ENCODE measurements at places on chromosomes 7 and 10.

GRCh38 chr10:128631801-128632241 is 505.6 kb upstream of the MKI67 start:
- no peak for DNase-seq

DNA sequence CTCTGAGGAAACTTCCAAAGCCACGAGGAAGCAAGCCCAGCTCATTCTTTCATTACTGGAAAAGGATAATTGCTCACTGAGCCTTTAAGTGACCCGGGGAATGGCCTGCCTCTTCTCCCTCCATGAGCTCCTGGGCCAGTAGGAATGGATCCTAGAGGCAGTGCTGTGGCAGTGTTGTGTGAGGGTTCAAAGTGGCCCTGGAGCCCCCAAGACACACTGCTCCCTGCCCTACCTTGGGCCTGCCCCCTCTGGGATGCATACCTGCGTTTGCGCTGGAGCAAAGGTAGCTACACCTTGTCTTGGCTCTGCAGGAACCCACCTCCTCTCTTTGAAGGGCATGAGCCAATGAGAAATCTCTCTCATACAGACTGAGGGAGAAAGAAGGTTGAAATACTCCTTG is 115.8 kb upstream of the ANLN start:
- DNase-seq: no peak

- no peak for DNase-seq
Measured at GRCh38 chr10:51340845-51341610, 266.7 kb downstream of the PRKG1 start.

DNA sequence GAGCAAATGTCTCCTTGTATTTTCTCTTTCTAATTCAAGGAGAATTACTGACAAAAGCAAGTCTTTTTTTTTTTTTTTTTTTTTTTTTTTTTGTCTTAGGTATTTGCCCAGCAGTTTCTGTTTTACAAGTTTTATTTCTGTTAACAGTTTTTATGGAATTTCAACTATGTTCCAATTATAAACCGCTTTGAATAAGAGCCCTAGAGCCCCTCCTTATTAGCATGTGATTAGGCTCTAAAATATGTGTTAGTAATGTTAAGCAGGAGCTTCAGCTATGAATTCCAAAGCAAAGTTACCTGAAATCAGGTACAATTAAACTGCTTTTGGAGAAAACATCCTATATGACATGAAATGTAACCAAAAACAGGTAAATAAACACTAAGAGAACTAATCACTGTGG is 997.0 kb upstream of the POT1 start:
- DNase-seq: no peak

DNA sequence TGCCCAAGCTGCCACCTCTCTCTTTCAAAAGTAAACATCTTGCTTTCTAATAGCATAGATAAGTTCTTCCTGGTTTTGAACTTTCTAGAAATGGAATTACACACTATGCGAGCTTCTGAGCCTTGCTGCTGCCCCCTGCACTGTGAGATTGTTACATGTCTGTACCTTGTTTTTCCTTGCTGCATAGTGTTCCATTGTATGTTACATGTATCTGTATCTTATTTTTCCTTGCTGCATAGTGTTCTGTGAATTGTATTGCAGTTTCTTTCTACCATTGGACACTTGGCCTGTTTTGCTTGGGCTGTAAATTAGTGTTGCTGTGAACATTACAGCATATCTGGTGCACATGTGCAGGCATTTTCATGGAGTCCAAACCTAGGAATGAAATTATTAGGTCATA is 24.0 kb upstream of the VWA2 start:
- DNase-seq: no peak

DNA sequence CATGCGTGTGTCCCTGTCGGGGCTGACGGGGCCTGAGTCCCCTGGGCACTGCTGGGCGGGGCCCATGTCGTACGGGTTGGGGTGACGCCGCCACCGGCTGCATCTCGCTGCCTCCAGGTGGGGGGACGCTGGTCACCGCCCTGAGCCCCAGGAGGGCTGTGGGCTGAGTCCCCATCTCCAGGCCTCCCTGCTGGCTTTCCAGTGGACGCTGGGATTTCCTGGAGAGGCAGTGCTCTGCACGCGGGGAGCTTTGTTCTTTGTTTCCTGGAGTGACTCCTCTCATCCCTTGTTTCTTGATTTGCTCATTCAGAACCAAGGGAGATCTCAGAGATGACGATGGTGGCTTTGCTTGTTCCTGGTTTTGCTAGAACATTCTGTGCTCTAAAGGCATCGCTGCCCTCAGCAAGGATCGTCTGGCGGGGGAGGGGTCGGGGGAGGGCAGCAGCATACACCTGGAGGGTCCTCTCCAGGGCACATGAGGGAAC is 21.0 kb downstream of the PWWP2B start:
- DNase-seq: no peak

GRCh38 chr7:112266595-112267270 is 60.2 kb downstream of the ZNF277 start:
- DNase-seq: no peak

- DNase-seq: no peak
Measured at GRCh38 chr7:150942591-150943452, 35.3 kb downstream of the KCNH2 start.

DNA sequence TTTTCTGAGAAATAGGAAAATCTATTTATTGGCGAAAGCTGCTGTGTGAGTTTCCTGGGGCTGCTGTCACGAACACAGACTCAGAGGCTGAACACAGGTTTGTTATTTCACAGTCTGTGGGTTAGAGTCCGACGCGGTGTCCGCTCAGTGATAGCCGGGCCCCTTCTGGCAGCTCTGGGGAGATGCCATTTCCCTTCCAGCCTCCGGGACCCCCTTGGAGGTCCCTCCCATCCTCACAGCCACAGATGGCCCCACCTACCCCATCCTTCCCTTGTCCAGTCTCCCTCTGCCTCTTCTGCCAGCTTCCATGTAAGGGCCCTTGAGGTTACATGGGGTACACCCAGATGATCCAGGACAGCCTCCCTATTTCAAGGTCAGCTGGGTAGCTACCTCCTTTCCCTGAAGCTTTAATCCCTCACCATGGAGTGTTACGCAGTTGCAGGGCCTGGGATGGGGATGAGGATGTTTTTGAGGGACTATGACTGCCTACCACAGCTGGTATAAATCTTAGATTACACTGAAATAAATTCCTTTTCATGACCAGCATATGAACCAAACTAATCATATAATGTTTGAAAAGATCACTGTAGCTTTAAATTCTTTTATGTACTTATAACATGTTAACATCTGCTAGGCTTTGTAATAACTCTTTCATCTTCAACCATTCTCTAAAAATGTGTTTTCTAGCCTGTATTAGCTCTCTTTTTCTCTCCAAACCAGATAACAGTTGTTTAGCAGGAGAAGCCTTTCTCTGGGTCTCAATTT is 98.5 kb downstream of the WDR37 start:
- no peak for DNase-seq

DNA sequence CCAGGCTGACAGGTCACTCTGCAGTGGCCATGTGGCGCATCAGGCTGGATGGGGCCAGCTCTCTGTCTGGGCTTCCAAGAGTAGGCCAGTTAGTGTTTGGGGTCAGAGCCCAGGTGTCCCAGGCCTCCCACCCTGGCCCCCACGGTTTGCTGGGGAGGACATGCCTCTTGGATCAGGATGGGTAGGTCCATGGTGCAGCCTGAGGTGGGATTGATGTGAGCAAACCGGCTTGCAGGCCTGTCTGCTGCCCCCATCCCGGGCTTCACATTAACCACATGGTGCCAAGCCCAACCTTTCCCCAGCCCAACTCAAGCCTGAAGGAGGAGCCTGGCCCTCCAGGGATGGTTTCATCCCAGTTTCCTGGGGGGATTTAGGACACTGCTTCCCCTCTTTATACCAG is 39.2 kb downstream of the LDB3 start:
- DNase-seq: no peak

- DNase-seq: no peak
Measured at GRCh38 chr7:29495653-29496052, 68.0 kb upstream of the PRR15 start.

DNA sequence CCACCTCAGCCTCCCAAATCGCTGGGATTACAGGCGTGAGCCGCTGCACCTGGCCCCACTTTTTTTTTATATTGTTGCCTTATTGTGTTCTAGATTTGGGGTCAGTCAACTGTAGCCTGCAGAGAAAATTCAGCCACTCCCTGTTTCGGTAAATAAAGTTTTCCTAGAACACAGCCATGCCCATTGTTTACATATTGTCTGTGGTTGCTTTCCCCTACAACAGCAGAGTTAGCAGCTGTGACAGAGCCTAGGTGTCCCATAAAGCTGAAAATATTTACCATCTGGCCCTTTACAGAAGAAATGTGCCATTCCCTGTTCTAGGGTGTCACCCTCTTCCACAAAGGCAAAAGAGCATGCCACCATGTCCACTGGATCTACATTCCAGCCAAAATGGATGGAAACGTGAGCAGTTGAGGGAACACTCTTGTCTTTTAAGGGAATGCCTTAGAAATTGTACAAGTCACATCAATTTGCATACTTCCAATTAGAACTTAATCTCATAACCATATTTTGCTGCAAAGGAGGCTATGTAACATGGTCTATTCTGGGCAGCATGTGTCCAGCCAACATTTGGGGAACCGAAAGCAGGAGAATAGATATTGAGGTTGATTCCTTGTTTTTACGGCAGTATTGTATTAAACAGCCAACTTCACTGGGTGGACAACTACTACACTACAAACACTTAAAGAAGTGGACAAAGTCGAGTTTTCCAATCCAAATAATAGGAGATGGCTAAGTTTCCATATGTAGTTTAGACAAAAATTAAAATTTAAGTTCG is 11.0 kb upstream of the BLVRA start:
- DNase-seq: no peak

DNA sequence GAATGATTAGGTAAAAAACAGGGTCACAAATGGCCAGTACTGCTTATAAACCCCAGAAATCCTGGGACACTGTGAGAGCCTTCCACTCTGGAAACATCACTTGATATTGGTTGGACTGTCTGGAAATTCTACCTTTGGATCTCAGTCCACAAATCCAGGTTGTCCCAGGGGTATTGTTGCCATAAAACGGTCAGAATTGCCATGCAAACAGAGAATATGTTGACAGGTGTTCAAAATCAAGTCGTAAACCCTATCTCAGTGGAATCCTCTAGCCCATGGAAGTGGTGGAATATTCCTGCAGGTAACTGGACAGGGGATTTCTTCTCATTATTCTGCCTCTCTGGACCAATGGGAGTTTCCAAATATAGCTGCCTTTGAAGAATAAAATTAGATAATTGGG is 31.2 kb upstream of the KCTD7 start:
- DNase-seq: no peak

- no peak for DNase-seq
Measured at GRCh38 chr10:95445223-95445836, 115.8 kb downstream of the SORBS1 start.

- no peak for DNase-seq
Measured at GRCh38 chr7:106608661-106609060, 52.3 kb downstream of the CCDC71L start.

GRCh38 chr7:157994319-157994718 is 593.3 kb downstream of the PTPRN2 start:
- no peak for DNase-seq

DNA sequence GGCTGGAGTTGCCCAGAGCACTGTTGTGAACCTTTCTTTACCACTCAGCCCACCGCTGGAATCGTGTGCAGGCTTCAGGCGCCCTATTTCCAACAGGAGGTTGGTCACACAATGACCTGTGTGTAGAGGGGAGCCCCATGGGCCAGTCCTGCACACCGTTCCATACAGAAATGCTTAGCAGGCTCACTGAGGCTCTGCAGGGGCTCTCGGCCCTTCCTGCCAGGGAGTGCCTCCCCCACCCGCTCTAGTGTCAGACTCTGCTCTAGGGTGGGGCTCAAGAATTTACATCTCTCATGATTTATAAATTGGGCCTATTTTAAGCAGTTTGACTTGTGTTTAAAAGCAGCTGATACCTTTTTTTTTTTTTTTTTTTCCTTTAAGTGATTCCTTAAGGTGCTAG is 42.0 kb downstream of the SHH start:
- DNase-seq: no peak

DNA sequence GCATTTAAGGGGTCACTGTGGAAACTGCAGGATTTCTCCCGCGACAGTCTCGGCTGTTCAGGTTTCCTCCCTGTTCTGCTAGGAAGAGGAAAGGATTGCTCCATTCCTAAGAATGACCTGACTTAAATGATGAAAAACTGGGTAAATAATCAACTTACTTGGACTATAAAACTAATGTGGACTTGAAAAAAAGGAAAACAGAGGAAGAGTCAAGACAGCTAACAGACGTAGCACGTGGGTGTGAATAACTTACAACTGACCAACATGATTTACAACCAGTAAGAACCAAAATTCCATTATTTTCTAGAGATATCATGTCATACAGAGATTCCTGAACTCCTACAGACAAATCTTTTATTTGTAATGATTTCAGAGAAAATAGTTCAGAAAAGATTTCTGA is 93.8 kb downstream of the ADAM12 start:
- DNase-seq: no peak

DNA sequence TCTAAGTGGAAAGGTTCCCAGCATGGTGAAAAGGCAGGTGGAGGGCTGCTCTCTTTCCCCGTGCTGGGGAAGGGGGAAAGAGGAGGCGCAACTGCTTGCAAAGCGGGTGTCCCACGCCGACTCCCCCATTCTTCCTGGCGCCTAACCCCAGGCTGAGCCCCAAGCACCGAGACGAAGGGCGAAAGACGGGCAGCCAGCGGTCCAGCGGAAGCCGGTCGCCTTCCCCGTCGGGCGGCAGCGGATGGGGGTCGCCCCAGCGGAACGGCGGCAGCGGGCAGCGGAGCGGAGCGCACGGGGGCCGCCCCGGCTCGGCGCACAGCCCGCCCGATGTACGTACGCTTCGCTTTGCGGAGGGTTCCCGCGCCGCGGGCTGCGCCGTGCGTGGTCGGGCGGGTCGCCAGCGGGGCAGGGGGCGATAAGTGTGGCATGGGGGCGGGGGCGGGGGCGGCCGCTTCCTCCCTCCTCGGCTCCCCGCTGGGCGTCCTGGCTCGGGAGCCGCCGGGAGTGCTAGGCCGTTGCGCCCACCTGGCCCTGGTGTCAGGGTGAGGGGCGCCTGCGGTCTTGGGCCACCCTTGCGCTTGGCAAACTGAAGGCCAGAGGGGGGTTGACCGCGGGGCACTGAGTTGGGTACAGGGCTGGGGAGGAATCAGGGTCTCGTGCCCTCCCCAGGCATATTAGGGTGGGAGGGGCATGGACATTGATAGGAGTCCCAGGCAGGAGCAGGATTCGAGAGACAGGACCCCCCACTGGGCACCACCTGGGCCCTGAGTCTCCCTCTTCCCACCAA is 35.2 kb upstream of the HSPB1 start:
- no peak for DNase-seq

DNA sequence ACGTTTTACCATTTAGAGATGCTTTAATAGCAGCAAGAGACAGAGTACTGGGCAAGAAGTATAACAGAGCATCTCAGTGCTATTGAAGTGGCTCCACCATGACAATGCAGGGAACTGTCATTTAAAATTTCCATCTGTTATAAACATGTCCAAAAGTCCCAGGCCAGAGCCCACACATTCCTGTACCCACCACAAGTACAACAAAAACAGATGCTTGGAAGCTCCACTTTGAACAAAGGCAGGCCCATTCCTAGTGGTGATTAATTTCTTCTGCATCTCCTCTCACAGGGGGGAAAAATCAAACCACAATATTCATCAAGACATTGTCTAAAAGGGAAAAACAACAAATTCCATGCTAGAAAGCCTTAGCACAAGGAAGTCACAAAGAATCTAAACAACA is 627.9 kb downstream of the PARD3 start:
- DNase-seq: no peak

All from GM12864 (cell line).